SK-N-SH (cell line): ENCODE measurements at places on chromosomes 6 and 20. TPM values are rescaled to one million over a fixed set of nuclear protein-coding genes. Genes with fewer than 3 reads are reported as not detected.

DNA sequence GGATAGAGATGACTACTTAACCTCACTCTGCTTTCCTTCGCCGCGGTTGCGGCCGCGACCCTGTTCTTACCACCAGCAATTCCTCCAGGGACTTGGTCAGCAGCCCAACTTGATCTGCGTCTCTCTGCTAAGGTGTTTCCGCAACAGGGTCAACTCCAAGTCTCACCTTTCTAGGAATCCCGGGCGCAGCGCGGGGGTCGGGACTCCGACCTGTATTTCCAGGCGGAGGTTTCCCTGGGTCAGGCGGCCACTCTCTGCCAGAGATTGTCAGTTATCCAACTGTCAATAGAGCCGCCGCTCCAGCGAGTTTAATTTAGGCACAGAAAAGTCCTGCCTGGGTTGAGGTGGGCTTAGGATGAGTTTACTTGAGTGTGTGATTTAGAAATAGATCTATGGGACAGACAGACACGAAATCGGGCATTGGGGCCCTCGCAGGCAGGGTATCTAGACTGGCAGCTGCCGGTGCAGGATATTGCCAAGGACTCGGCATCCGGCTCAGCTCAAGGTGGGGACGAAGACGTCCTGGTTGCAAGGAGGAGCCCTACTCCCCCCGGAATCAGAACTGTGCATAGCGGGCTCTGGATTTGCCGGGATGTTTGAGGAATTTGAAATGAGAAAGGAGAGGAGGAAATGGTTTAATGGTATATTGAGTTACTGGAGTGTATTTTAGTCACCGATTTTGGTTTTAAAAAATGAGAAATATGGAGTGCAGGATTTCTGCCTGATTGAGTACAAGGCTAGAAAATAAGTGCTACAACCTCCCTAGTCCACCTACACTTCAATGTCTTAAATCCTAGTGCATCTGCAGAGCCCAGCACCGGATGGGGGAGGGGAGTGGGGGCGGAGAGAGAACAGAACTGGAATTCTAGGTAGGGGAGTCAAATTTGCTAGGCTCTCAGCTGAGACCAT lies 23.7 kb downstream of the POM121L2 start:
- no peaks in the 10 kb centered on the region for H3K36me3 ChIP-seq
- H3K4me1 ChIP-seq = no peaks in the 10 kb centered on the region
- no peak for DNase-seq
- H3K27ac ChIP-seq = no peak overlapping the region

DNA sequence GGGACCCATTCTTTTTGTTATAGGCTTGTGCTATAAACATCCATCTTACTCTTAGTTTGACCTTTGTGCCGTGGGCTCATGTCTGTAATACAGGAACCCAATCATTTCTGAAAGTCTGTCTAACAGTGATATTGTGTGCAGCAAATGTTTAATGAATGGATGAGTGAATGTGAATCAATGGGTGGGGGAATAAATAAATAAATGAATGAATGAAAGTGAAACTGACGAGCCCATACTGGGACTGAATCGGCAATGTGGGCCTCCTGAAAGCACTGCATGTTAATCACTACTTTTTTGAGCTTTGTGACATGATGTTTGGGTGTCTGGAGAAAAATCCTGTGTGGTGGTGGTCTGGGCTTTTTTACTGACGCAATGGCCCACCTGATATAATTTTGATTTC lies 175.0 kb downstream of the GMPR start:
- H3K4me1 ChIP-seq = peaks cover 2% of the 10 kb centered on the region; the same call in 1 of the 2 replicates
- H3K27me3 ChIP-seq = no peaks in the 10 kb centered on the region
- H3K36me3 ChIP-seq = peaks cover 4% of the 10 kb centered on the region
- DNase-seq = no peak
- no peak overlapping the region for H3K4me3 ChIP-seq

Gene THEMIS
- not detected in 2 replicates for polyA plus RNA-seq

GRCh38 chr6:75334266-75335040 lies 49.9 kb upstream of the TMEM30A start:
- H3K4me3 ChIP-seq = no peak overlapping the region
- no peaks in the 10 kb centered on the region for H3K36me3 ChIP-seq
- no peak overlapping the region for H3K27ac ChIP-seq
- no peaks in the 10 kb centered on the region for H3K27me3 ChIP-seq
- peaks cover 8% of the 10 kb centered on the region for H3K4me1 ChIP-seq
- no peak for DNase-seq

DNA sequence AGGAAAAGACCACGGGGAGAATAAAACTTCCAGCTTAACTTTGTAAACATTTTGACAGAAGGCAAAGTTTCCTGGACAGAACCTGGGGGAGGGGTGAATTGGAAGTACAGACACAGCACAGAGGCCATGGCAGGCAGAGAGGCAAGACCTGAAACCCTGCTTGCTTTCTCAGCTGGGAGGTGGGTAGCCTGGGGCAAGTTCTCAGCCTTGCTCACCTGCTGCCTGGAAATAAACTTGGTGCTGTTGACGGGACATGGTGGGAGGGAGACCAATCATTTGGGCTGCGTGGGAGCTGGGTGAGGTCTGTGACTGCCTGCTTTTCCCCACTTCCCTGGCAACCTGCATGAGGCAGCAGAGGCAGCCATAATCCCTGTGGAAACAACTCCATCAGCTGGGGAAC lies 221.3 kb downstream of the MOXD1 start:
- peaks cover 3% of the 10 kb centered on the region for H3K36me3 ChIP-seq
- no peak overlapping the region for H3K4me3 ChIP-seq
- H3K4me1 ChIP-seq = no peaks in the 10 kb centered on the region
- no peak for DNase-seq
- H3K27ac ChIP-seq = no peak overlapping the region
- H3K27me3 ChIP-seq = no peaks in the 10 kb centered on the region

Gene ZNF76
- polyA plus RNA-seq = 19.7 and 22.4 TPM in 2 replicates

DNA sequence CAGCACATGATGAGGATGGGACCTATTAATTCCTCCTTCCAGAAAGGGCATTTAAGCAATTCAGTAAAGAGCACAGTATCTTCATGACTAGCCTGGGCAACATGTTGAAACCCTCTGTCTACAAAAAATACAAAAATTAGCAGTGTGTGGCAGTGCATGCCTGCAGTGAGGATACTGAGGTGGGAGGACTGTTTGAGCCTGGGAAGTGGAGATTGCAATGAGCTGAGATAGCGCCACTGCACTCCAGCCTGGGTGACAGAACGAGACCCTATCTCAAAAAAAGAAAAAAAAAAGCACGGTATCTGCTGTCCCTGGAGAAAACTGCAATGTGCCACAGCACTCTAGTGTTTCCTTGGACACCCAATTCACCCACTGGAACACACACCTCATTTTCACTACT lies 18.4 kb downstream of the SAMD3 start:
- no peaks in the 10 kb centered on the region; the same call in 1 of the 2 replicates for H3K36me3 ChIP-seq
- H3K4me3 ChIP-seq = no peak overlapping the region
- no peaks in the 10 kb centered on the region for H3K4me1 ChIP-seq
- H3K27ac ChIP-seq = no peak overlapping the region

DNA sequence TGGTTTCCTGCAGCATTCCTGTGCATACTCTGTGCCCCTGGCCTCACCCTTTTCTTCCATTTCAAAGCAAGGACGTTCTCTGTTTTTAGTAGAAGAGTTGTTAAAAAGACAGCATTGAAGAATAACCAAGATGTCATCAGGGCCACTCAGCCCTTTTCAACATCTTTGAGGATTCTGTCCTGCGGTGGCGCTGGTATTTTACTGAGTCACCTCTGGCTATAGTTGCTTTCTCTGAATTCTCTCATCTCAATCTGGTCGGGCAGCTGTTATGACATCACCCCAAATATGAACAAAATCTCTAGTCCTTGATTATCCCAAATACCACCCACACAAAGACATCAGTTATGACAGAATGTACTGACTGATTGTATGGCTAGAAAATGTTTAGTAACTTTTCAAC lies 204.2 kb downstream of the GRIK2 start:
- no peak overlapping the region for H3K27ac ChIP-seq
- no peak for DNase-seq
- no peaks in the 10 kb centered on the region for H3K27me3 ChIP-seq
- no peaks in the 10 kb centered on the region for H3K4me1 ChIP-seq
- H3K36me3 ChIP-seq = no peaks in the 10 kb centered on the region
- H3K4me3 ChIP-seq = no peak overlapping the region

Gene CYP24A1
- 8.8 and 9.1 TPM in 2 replicates for polyA plus RNA-seq

DNA sequence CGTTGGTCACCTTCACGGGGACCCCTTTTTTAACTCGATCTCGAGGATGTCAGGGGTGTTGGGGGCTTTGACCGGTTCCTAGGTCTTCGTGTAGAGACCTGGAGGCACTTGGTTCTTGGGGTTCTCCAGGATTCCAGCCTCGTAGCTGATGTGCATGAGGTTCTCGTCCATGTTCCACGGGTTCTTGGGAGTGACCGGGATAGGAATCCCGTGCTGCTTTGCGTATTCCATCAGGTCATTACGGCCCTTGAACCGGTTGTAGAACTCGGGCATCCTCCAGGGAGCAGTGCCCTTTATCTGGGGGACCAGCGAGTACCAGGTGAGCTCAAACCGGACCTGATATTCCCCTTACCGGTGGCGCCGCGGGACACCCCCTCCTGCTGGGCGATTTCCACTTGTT lies 88.0 kb upstream of the RIPOR2 start:
- H3K4me1 ChIP-seq = peaks cover 14% of the 10 kb centered on the region; the same call in 1 of the 2 replicates
- H3K4me3 ChIP-seq = no peak overlapping the region
- DNase-seq = no peak
- no peaks in the 10 kb centered on the region for H3K27me3 ChIP-seq
- H3K27ac ChIP-seq = no peak overlapping the region
- H3K36me3 ChIP-seq = no peaks in the 10 kb centered on the region

DNA sequence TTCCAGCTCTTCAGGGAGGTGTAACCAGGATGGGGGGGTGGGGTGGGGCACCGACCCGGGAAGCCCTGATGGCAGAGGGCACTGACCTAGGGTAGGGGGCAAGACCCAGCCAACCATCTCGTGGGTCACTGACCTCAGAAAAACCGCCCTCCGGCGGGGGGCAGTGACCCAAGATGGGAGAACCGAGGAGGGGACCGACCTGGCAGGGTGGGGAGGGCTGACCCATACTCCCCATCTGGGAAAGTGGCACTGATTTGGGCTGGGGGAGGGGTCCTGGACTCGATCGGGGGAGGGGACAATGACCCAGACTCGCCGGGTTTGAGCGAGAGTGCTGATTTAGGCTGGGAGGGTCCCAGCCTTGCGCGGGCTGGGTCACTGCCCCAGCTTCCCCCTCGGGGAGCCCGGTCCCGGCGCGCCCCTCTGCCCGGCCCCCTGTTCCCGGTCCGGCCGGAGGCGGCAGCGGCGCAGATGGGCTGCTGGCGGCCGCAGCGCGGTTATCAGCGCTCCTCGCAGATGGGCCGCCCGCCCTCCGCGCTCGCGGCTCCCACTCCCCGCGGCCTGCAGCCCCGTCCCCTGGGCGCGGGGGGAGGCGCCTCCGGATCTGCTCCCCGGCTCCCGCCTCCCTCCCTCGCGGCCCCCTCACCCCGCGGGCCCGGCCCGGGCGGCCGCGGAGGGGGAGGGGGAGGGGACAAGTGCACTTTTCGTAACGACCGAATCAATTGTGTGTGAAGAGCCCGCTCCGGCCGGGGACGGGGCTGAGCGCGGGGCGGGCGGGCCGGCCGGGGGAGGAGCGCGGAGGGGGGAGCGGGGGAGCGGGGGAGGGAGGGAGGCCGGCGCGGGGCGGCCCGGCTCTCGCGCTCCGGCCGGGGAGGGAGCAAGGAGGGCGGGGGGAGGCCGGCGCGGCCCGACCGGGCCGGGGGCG lies 2.2 kb downstream of the NOL4L start:
- peak overlapping the region; percentile 81 for H3K27ac ChIP-seq
- peak overlapping the region; percentile 46; the same call in 1 of the 2 replicates for H3K4me3 ChIP-seq
- peak; percentile 84 for DNase-seq
- peaks cover 15% of the 10 kb centered on the region; the same call in 1 of the 2 replicates for H3K27me3 ChIP-seq

- H3K4me1 ChIP-seq = peaks cover 32% of the 10 kb centered on the region
- peak overlapping the region; percentile 34 for H3K4me3 ChIP-seq
- peak; percentile 65 for DNase-seq
Observed at GRCh38 chr20:53623454-53624211, 30.0 kb upstream of the ZNF217 start.

- DNase-seq = no peak
- no peak overlapping the region for H3K4me3 ChIP-seq
- peaks cover 8% of the 10 kb centered on the region for H3K36me3 ChIP-seq
- no peaks in the 10 kb centered on the region for H3K27me3 ChIP-seq
- H3K27ac ChIP-seq = peak overlapping the region; percentile 87
- peaks cover 3% of the 10 kb centered on the region for H3K4me1 ChIP-seq
Observed at GRCh38 chr20:45052698-45053429, 48.1 kb downstream of the KCNS1 start.

- peaks cover 5% of the 10 kb centered on the region; the same call in 1 of the 2 replicates for H3K4me1 ChIP-seq
- no peak overlapping the region for H3K4me3 ChIP-seq
- no peaks in the 10 kb centered on the region for H3K27me3 ChIP-seq
- H3K36me3 ChIP-seq = no peaks in the 10 kb centered on the region
- H3K27ac ChIP-seq = no peak overlapping the region
Observed at GRCh38 chr6:38018755-38019165, 199.2 kb downstream of the ZFAND3 start.

Gene TREML2
- not detected in 2 replicates for polyA plus RNA-seq

- peak overlapping the region; percentile 83 for H3K27ac ChIP-seq
- H3K4me3 ChIP-seq = 0 out of 2 replicates have a peak overlapping the region, but pooled peaks have one; percentile 16
- no peaks in the 10 kb centered on the region for H3K27me3 ChIP-seq
- H3K4me1 ChIP-seq = no peaks in the 10 kb centered on the region; the same call in 1 of the 2 replicates
- peak; percentile 8 for DNase-seq
Observed at GRCh38 chr6:132333639-132334520, 67.4 kb downstream of the MOXD1 start.

DNA sequence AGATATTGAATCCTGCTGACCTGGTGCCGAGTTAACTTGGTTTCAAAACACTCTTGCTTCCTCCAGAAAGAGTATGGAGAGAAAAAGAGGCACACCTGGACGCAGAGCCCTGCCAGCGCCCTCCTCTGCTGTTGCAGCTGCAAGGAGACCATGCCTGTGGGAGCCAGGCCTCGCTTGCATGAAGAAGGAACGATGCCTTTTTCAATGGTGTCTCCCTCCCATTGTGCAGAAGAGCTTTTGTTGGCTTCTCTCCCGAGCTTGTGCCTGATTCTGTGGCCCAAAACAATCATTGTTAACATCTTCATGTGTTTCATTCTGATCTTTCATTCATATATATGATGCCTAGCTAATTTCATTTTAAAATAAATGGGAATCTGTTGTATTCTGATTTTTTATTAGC lies 98.1 kb downstream of the FAM120B start:
- peaks cover 51% of the 10 kb centered on the region for H3K36me3 ChIP-seq
- DNase-seq = no peak
